Heart left ventricle (tissue), 16 donors: ENCODE measurements at places on chromosomes 13 and 19.

DNA sequence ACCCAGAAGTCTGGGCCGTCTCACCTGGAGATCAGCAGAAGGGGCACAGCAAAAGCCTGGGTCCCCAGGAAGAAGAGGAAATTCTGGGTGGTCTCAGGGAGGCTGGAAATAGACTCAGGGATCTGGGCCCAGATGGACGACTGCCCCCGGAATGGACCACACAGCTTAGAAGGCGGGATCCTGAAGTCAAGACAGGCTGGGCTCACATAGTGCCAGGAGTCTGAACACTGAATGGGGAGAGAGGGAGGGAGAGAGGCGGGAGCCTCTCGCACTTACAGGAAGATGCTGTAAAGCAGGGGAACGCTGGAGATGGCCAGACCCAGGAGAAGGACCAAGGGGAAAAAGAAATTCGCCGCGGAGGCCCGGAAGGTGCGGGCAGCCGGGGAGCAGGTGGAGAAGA, 1.3 kb upstream of the LENG1 start:
- DNase-seq = no peak

- DNase-seq = no peak
Measured at GRCh38 chr13:52399708-52400107, 6.3 kb downstream of the THSD1 start.

- no peak for DNase-seq
Measured at GRCh38 chr13:49499889-49500660, 4.3 kb downstream of the PHF11 start.

GRCh38 chr13:50309318-50309717, 294.1 kb downstream of the KCNRG start:
- no peak for DNase-seq

GRCh38 chr13:23254506-23254905, 73.7 kb downstream of the SGCG start:
- DNase-seq = no peak

GRCh38 chr19:6963937-6964336, 57.3 kb downstream of the MBD3L2B start:
- no peak for DNase-seq

DNA sequence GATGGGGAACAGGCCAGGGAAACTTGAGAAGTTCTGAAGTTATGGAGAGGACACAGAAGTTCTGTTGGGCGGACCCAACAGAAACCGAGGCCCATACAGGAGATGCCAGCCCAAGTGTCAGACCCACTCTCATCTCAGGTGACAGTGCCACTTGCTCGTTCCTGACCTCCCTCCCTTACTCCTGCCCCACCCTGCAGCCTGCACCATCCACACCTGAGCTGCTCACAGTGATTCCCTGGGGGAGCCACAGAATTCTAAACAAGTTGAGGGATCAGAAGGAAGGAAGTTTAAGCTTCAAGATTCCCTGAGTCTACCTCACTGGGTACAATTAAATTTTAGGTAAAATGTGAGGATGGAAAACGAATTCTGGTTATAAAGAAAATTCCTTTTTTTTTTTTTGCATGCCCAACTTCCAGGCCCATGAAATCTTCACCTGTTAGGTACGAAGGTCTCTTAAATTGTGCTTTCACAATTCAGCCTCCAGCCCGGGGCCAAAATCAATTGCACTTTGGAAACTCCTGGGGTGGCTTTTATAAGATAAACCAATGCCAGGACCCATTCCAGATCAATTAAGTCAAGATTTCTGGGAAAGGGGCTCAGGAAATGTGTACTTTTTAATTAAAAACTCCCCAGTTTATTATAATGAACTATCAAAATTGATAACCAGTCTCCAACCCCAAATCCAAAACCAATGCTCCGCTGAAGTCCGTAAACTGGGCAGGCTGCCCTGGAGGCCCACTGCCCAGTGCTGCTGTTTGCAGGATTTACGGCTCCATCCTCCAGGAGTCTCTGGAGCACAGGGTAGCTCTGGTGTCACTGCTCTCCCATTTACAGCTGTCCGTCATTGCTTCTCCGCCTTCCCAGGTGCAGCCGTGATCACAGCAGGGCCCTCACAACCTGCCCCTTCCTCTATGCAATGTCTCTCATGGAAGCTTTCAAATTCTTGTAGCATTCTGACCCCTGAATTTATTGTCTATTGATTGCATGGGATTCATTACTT, 643.5 kb downstream of the UQCRFS1 start:
- no peak for DNase-seq

DNA sequence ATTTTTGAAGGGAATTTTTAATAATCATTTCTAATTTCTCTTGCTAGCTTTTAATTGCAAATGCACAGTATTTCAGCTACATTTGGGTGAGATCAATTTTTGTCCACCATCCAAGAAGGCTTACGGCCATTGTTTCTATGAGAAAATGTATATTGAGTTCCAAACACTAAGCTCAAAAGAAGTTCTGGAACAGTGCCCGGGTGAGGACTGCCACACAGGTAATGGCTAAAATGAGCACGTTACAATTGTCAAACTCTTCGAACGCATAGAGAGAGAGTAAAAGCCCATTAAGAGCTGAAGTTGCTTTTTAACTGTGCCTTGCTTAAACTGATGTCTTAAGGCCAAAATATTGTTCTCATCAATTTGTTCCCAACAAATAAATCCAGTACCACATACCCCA, 755.0 kb downstream of the DIAPH3 start:
- DNase-seq = no peak

DNA sequence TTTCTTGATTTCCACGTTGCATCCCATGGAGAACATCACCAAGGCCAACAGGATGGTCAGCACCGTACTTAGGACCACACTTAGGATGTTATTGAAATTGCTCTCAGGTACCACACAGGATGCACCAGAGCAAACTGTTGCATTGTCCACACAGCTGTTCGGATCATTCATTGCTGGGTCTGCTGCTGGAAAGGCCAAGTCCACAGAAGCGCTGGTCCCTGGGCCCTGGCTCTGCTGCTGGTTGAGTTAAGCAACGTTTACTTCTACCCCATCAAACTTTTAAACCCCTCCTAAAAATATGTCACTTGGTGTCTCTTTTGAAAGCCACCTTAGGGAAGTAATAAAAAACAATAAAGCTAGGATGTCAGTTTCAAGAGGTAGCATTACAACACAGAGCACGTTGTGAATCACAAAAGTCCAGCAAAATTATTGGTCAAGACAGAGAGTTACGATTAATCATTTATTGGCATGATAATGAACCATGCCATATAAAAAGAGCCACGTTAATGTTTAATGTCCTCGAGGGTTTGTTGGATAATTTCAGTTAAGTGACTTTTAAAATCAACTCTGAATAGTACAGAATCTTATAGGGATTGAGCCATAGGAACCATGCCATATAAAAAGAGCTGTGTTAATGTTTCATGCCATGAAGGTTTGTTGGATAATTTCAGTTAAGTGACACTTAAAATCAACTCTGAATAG, at the start of gene SLC10A2:
Gene SLC10A2 (minus strand): TSS at position 339 of the 702 bp plus-strand sequence. CDS start 168 bp downstream, at position 171.
- no peak for DNase-seq

GRCh38 chr13:77898097-77898496, 20.5 kb downstream of the EDNRB start:
- no peak for DNase-seq

GRCh38 chr19:53808710-53809125, 15.4 kb downstream of the NLRP12 start:
- no peak for DNase-seq

DNA sequence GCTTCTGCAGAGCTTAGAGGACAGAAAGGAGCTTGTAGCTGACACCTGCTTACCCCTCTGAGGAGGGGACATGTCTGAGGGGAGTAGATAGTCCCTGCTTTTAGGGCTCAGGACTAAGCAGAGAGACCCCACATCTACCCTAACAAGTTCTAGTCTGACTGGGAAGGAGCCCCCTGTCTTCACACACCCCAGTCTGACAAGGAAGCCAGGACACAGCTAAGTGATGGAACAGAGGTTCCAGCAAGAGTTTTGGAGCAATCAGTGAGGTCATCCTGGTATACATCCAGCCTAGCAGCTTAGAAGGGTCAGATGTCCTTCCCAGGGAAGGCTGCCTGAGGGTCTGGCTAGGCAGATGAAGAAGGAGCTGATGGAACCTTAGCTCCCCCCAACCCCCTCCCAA, 15.0 kb downstream of the PAF1 start:
- no peak for DNase-seq

GRCh38 chr13:99085139-99085807, 107.4 kb upstream of the DOCK9 start:
- DNase-seq = peak; percentile 18

GRCh38 chr19:5460748-5461147, 5.5 kb downstream of the ZNRF4 start:
- no peak for DNase-seq

DNA sequence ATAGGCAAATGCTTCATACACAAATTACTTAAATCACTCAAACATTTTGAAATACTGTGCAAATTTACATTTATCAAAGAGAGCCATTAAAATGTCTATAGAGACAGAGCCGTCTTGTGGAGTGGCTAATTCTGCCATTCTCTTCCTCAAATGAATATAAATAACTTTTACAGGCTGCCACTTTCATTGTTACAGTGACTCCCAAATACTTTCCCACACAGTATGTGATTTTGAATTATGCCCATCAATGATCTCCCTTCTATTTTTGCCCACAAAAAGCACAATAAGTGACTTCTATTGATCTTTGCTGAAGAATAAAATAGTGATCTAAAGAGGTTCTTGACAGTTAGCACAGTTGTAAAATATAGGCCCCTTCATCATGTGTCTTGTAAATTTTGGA, 1244.9 kb downstream of the PCDH17 start:
- DNase-seq = no peak

- no peak for DNase-seq
Measured at GRCh38 chr13:52994865-52995264, 33.7 kb upstream of the OLFM4 start.

GRCh38 chr13:46906405-46906804, 9.6 kb upstream of the HTR2A start:
- no peak for DNase-seq

GRCh38 chr19:8680676-8681344, 17.8 kb downstream of the ACTL9 start:
- no peak for DNase-seq

DNA sequence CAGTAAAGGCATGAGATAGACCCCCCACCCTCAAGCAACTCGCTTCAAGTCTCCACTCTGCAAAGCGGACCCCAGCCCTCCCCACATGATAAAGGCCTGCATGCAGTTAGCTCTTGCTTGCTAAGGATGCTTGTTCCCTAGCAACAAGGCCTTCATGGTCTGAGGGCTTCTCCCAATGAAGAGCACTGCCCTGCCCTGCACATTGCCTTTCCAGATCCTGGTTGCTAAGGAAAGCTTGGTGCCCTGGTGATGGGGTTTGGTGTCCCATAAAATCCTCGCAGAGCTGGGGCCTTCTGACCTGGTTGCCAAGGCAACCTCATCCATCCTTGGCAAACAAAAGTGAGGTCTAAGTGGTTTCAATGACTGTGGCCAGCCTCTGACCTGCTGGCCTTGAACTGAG, 6.0 kb downstream of the DBP start:
- DNase-seq = no peak

DNA sequence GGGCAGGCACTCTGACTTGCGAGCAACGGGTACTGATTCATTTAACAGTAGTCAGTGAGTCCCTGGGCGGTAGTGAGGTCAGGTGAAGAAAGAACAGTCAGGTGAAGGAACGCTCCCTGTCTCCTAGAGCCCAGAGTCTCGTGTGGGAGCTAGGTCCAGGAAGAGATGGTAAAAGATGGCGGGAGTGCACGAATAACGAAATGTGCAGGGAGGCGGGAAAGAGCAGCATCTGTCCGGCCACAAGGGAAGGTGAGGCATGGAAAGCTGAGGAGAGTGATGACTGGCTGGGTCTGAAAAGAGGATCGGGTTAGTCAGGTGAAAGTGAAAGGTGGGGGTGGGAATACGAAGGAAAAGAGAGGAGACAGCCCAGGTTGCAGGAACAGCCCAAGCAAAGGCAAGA, 63.9 kb upstream of the SLC15A1 start:
- no peak for DNase-seq

DNA sequence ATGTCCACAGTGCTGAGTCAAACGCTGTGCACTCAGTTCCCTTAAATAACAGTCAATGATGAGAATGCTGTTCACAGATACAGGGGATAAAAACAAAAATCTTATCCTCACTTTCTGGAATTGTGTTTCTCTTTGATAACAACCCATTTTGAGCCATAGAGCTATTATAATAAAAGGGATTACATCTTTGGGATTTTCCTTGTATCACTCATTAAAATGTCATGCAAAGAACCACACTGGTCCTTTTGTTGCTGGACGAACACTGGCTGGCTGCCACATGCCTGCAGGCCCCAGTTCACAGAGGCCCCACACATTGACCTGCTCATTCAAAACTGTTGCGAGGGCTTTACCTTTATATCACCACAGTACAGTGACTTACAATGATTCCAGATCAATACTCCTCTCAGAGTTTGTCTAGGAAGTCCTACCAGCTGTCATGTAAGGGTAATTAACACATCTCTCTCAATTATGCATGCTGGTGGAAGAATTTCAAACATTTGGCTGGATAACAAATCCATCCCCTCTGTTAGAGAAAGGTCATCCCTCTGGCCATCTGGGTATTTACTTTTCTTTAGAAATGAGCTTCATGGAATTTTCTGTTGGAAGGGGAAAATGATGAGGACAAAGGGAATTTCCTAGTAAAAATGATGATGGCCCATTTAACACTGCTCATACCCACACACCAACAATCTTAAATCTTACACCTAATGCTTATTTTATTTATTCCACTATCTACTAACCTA, 85.9 kb downstream of the MBNL2 start:
- no peak for DNase-seq

GRCh38 chr13:64553411-64554129, 2676.6 kb downstream of the PCDH9 start:
- no peak for DNase-seq

DNA sequence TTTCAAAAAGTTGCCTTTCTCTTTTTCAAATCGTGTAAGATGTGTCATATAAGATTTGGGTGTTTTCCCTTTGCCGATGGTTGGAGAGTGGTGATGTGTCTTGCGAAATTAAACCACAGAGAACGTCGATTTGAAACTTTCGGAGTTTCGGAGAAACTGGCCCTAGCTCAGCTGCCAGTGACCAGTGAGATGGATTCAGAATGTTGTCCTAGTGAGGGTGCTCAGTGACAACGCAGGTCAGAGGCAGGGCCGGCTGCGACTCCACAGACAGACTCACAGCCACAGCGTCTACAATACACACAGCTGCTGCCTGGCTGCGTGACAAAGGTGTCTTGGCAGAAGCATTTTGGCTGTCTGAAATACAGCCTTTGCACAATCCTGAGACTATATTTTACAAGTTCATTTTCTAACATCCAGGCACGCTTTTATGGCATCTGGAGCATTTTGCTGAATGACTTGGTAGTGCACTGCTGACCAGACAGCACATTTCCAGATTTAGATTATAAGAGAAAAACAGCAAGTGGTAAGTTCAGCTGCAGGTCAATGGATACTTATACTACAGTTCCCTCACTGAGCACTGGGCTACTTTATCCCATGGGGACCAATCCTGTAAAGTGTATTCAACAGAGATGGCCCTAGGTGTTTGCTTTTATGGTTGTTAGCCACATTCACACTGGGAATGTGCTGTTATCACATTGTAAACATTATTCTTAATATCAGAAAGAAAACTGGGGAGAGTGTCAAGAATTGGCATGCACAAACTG, 207.5 kb downstream of the KCNRG start:
- DNase-seq = peak; percentile 30
